ENCODE measurements at places on chromosomes 3 and 15.

DNA sequence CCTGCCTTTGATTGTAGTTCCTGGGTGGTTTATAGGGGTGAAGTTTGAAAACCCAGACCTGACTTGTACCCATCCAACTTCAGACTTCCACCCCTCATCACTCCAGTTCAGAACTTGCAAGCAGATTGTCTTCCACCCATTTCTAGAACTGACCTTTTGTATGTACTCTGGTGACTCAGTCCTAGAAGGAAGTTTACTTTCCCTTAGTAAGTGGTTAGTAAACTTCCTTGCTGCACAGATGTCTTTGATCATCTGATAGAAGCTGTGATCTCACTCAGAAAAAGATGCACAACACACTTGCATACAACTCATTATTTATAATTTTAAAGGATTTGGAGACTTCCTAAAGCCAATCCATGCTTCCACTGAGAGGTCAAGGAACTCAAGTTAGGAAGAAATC is 368.0 kb downstream of the MFSD1 start:
- DNase-seq, result no peak

GRCh38 chr3:4825436-4826236 is 153.6 kb upstream of the BHLHE40 start:
- DNase-seq, result no peak

- DNase-seq, result peak; percentile 75
These were observed 4.9 kb downstream of the HDAC11 start for GRCh38 chr3:13484851-13485590.

DNA sequence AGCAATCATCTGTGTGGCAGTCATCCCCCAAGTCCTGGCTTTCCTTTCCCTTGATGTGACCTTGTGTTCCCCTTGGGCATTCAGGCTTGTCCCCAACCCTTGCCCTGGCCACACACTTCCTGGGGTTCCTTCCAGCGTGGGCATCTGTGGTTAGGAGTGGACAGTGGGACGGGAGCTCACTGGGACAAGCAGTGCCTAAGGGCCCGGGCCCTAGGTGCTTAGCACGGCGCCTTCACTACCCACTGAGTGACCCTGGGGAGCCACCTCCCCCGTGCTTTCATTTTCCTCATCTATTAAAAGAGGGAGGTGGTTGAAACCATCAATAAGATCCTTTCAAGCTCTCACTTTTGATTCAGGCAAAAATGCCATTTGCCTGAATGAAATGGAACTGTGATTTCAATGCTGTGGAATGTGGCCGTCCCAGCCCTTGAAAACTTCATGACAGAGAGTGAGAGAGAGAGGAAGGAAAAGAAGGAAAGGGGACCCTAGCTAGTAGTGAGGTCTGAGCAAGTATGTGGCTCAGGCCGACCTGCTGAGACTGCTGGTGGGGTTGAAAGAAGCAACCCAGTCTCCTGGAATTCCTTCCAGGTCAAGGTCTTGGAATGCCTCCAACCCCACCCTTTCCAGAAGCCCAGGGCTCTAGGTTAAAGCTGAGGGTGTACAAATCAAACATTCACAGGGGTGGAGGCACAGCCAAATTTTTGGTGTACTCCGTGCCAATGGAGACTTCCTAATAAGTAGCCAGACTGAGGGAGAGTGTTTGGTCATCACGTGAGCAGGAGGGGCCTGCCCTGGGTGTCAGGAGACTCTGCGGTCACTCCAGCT is 302.9 kb downstream of the TLE3 start:
- peak; percentile 86 for DNase-seq

GRCh38 chr3:135889443-135889842 is 76.1 kb upstream of the PPP2R3A start:
- no peak for DNase-seq

DNA sequence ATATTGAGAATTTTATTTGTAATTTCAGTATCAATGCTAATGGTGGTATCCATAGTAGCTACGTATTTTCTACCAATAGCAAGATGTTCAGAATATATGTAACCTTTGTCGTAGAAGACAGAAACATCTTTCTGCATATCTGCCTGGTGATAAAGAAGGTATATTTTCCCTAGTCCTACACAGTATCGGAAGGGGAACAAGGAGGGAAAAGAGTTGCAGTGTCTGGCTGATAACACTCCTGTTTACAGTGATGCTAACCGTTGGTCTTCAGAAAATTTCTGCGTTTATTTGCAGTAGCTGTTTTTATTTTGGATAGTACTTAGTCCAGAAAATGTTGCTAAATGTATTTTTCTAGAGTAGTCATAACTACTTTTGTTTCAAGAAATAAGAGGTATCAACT is 25.2 kb downstream of the TSC22D2 start:
- DNase-seq, result no peak

DNA sequence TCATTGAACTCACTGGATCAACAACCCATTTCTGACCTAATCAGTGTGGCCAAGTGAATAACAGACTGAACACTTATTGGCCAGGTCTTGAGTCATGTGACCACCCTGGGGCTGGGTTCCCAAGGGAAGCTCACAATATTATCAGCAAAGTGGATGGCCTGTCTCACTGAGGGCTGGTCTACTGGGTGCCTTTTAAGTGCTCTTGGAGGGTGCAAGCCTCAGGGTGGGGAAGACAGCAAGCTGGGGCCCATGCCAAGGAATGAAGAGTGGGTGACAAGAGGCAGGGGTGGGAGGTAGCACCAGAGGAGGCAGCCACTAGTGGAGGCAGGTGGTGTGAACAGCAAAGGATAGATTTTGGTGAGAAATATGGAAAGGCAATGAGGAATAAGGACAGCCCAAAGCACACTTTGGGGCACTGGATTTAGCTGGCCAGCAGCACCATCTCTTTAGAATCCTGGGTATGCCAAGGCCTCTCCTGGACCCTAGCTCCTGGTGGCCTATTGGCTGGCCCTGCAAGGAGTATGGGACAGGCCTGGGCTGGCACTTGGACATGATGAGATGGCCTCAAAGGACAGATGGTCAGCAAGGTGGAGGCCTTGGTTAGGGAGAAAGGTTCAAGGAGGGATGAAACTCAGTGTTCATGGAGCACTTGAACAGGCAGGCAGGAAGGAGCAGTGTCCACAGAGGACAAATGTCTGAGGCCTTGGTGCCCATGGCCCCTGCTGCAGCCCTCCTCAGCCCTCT is 34.2 kb downstream of the HMCES start:
- DNase-seq, result no peak

GRCh38 chr15:87944691-87945090 is 311.8 kb downstream of the NTRK3 start:
- DNase-seq, result no peak

- DNase-seq, result no peak
These were observed 57.5 kb downstream of the HOMER2 start for GRCh38 chr15:82894971-82895520.

All from ascending aorta (tissue), 2 donors.